Renal cortical epithelial cell (primary cell): ENCODE measurements at places on chromosomes 11 and 22. TPM values are rescaled to one million over a fixed set of nuclear protein-coding genes. Genes with fewer than 3 reads are reported as not detected.

GRCh38 chr11:78823588-78823987 lies 248.9 kb upstream of the NARS2 start:
- no peak for DNase-seq

MYO18B gene
- not detected in 2 replicates for total RNA-seq

OR52I2 gene
- total RNA-seq = not detected in 2 replicates

- no peak for DNase-seq
Measured at GRCh38 chr22:44256556-44257485, 55.9 kb downstream of the SHISAL1 start.

DNA sequence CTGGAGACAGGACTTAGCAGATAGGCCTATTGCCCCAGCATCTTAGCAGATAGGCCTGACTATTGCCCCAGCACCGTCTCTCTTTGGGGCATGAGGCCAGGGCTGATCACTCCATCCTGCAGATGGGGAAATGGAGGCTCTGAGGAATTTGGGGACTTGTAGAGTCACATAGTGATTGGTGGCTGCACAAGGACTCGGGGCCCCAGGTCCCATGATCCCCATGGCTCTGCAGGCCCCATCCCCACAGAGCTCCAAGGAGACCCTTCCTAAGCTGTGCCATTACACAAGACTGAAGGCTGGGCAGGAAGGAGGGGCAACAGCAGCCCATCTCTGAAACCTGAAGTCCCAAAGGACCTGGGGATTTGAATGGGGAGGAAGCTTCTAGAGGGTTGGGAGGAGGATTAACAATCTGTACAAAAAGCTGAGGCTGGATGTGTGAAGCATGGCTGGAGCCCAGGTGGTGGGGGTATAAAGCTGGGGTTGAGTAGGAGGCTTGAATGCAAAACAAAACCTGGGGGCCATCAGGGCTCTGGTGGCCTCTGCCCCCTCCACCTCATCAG lies 1.6 kb downstream of the ARAP1 start:
- DNase-seq = no peak

APOL1 gene
- 155 and 247 TPM in 2 replicates for total RNA-seq

DNA sequence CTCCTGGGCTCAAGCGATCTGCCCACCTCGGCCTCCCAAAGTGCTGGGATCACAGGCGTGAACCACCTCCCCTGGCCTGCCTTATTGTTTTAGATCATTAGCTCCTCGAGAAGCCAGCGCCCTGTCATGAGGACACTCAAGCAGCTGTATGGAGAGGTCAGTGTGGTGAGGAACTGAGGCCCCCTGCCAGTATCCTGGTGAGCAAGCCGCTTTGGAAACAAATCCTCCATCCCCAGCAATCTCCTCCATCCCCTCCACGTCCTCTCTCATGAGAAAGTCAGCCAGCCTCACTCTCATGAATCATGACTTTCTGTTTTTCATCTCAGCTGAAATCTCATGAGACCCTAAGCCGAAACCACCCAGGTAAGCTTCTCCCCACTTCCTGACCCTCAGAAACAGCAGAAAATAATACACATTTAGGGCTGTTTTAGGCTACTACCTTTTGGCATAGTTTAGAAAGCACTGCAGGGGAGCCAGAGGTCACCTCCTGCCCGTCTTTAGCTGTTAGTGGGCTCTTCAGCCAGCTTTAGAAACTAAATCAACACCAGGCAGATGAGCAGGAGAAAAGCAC lies 56.0 kb downstream of the CTTN start:
- no peak for DNase-seq

DNA sequence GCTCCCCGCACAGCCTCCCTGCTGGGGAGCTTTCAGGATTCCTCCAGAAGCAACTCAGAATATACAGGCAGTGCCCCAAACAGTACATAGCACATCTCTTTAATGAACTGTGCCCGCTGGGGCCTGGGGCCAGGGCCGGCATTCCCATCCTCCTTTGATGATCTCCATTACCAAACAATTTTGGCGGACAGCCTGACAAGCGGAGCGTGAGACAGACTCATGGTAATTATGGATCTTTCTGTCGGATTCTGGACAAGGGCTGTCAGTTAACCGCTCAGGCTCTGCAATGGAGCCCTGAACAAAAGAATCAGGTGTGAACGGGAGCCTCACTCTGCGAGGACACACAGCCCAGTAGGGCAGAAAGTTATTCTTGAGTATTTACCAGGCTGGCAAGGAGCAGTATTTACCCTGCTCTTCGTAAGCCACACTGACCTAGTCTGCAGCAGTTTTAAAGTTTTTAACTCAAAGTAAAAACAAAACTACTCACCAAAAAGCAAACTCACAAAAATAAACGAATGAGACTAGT lies 174.0 kb downstream of the TBC1D22A start:
- DNase-seq = peak; percentile 76

DNA sequence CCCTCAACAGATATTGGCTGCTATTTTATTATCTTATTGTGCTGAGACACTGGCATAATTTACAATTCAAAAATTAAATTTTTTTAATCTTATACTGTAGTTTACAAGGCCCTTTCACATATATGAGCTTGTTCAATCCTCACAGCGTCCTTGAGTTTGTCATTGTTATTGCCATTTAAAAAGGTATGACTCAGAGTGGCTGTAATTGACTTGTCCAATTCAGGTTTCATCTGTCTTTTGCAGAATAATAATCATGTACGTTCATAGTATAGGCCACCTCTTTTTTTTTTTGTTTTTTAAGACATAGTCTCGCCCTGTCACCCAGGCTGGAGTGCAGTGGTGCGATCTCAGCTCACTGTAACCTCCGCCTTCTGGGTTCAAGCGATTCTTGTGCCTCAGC lies 11.5 kb downstream of the PTPRJ start:
- no peak for DNase-seq

GVQW3 gene
- total RNA-seq = 0.17 and 1.3 TPM in 2 replicates

- peak; percentile 91 for DNase-seq
Measured at GRCh38 chr11:124898263-124898680, 607 bp upstream of the ROBO4 start.

C11orf97 gene
- total RNA-seq = 0.20 TPM in 1 of 2 replicates, not detected in the other

DNA sequence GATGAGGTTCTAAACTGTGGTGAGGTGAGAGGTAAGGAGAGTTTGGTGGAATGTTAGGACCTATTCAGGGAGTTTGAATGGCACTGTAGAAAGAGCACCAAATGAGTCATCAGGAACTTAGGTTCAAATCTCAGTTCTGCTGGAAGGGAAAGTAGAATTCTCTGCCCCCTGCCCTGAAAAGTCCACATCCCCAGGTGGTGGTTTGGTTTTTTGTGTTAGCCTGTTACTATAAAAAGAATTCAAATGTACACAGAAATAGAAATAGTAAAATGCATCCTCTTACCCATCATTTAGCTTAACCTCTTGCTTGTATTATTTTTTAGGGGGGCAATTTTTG lies 20.2 kb downstream of the PPFIBP2 start:
- peak; percentile 8 for DNase-seq

CCDC73 gene
- total RNA-seq = 0.17 and 0.30 TPM in 2 replicates

SH3BP1 gene
- total RNA-seq = 5.0 and 8.1 TPM in 2 replicates

DNA sequence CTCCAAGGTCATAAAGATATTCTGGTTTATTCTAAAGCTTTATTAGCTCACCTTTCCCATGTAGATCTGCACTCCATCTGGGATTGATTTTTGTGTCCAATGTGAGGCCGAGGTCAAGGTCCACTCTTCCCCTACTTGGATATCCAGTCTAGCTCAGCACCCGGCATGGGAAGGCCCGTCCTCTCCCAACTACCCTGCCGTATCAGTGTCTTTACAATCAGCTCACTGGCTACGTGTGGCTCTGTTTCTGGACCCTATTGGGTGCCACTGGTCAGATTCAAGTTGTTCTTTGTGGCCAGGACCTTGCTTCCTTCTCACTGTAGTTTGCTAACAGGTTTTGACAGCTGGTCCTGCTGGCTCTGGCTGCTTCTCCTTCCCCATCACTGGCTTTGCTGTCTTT lies 30.9 kb downstream of the KCNQ1OT1 start:
- no peak for DNase-seq

FAM180B gene
- total RNA-seq = not detected in 2 replicates

DNA sequence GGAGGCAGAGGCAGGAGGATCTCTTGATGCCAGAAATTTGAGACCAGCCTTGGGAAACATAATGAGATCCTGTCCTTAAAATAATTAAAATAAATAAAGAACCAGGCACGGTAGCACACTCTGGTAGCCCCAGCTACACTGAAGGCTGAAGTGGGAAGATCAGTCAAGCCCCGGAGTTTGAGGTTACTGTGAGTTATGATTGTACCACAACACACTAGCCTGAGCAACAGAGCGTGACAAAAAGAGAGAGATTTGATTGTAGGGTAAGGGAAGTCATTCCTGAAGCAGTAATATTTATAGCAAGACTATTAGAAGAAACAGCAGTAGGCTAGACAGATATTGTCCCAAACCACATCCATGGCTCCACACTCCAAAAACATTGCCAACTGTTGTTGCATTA lies 1408.4 kb upstream of the TENM4 start:
- peak; percentile 63 for DNase-seq

- no peak for DNase-seq
Measured at GRCh38 chr11:124474079-124474478, 28.6 kb upstream of the OR8B8 start.

GRCh38 chr11:95486466-95486865 lies 255.5 kb upstream of the SESN3 start:
- DNase-seq = no peak

DBX1 gene
- total RNA-seq = not detected in 2 replicates

ART1 gene
- total RNA-seq = not detected in 2 replicates

DNA sequence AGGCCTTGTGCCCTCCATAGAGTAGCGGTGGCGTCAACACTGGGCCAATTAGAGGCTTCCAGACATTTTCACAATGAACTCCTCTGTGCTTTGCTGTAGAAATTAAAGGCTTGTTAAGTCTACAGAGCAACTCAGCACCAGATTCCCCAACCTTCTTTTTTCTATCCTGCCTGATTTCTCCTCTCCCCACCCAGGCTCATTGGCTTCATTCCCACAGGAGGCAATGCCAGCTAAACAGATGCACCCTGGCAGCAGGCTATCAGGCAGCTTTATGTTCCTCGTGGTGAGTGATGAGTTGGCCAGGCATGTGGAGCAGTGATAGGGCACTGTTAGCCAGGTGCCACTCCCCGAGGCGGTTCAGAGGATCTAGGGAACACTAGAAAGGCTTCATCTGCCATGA lies 4.8 kb downstream of the DIXDC1 start:
- peak; percentile 60 for DNase-seq

DNA sequence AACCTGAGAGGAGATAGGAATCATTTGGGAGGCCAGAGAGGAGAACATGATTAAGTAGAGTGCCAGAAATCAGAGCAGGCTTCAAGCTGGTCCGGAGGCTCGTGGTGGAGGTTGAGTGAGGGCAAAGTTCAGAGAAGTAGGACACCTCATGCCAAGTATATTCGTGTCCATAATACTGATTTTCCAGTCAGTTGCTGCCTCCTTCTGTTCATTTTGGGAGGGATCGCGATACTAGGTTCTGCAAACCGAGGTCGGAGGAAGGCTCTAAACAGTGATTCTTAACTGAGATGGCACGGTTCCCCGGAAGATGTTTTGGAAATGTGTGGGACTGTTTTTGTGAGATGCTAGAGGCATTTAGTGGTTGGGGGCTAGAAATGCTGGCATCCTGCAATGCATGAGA lies 13.6 kb upstream of the CD3E start:
- DNase-seq = peak; percentile 58

BCO2 gene
- total RNA-seq = 0.75 TPM in 1 of 2 replicates, not detected in the other

DNA sequence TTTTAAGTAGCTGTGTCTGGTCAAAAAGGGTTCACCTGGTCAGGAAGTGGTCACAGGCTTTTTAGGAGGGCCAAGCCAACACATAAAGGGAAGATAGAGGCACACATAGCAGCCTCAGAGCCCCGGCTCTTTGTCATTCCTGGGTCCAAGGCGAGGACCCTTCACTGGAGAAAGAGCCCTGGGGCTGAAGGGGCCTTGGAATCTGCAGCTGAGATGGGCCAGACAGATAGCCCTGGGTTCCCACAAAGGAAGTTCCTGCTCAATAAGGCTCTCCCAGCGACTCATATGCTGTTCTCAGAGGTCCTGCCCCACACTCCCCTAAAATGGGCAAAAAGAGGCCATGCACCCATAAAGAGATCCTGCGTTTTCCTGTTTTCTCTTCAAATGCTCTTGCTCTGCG lies 77.7 kb downstream of the LINC01488 start:
- no peak for DNase-seq

GRCh38 chr11:63961608-63962412 lies 12.6 kb upstream of the COX8A start:
- DNase-seq = no peak

CD3E gene
- total RNA-seq = not detected in 2 replicates

DNA sequence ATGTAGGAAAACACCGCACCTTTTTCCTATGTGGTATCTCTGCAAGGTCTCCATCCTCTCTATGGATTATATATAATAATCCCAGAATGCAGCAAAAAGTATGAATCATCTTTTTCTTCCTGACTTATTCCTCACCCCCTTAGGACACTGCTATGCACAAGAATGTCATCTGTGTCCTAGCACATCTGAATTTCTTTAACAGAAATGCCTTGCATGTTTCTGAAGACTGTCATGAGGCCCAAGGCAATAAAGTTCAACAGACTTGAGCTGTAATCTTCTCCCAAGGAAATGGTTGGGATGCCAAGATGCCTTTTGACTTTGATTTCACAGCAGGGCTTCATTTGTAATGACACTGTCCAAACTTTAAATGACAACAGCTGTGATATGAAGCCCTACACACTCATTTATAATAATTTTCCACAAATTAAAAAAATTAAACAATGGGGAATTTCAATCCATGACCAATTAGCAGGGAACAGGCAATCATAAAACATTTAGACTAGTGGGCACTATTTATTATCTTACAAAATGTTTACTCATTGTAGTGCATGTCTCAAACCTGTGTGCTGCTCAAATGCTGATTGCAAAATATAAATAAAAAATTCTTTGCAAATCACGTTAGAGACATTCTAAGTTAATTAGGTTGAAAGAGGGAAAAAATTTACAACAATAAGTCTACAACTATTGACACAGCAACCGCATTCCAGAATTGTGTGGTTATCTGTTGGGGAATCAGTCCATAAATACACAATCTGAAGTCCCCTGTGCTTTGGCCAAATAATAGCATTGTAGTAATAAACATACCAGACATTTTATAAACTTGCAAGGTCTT lies 242.3 kb downstream of the SWAP70 start:
- peak; percentile 84 for DNase-seq

AIFM3 gene
- total RNA-seq = 0.17 and 0.99 TPM in 2 replicates

DNA sequence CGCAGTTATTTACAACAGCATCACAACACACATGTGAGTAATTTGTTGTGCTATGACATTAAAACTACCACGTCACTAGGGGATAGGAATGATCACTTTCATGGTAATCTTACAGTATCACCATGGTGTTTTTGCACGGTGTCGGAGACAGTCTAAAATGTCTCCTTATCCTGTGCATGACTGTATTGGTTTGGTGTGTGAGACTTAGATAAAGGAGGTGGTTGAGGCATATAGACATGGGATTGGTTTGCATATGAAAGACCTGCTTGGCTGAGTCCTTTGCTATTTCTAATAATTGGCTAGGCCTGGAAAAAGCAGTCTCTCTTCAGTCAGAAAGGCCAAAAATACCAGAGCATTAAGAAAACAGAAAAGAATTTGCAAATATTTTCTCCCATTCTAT lies 30.2 kb downstream of the MSANTD4 start:
- DNase-seq = no peak

- no peak for DNase-seq
Measured at GRCh38 chr11:45654231-45655011, 11.0 kb downstream of the CHST1 start.

SYCE3 gene
- total RNA-seq = not detected in 2 replicates
